ENCODE measurements at places on chromosomes 13 and 19. TPM values are rescaled to one million over a fixed set of nuclear protein-coding genes. Genes with fewer than 3 reads are reported as not detected.

TDRD12 gene
- 0.38 TPM for polyA plus RNA-seq

RAB3A gene
- polyA plus RNA-seq, result not detected

RXFP2 gene
- polyA plus RNA-seq, result not detected

ZNF66 gene
- polyA plus RNA-seq, result 2.9 TPM

All from muscle of arm (tissue), 14 donors.